ENCODE measurements at places on chromosomes 12 and 14. TPM values are rescaled to one million over a fixed set of nuclear protein-coding genes. Genes with fewer than 3 reads are reported as not detected.

DNA sequence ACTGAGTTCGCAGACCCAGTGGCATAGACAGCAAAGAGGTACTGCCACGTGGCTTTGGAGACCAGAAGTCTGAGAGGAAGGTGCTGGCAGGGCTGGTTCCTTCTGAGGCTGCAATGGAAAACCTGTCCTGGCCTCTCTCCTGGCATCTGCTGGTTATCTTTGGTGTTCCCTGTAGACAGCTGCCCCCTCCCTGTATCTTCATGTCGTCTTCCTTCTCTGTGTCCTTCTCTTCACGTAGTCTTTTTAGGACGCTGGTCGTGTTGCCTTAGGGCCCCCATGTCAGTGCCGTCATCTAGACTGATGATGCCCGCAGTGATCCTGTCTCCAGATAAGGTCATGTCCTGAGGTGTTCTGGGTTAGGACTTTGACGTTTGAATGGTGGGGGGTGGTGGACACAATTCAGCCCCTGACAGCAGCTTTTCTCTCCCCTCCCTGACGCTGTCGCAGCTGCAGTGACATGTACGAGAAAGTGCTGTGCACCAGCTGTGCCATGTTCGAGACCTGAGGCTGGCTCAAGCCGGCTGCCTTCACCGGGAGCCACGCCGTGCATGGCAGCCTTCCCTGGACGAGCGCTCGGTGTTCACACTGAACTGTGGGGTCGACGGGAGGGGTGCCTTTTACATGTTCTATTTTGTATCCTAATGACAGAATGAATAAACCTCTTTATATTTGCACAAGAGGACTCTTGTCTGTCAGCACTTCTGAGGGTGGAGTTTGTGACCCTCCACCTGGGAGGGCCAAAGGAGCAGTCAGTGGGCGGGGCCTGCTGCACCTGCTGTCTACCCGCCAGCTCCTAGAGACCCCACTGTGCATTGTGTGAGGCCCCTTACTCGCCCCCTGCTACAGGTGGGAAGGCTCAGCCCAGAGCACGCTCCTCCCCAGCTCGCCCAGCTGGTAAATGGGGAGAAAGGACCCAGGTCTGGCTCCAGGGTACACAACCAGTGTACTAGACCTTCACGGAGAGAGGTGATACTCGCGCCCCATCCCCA, 6.3 kb downstream of the SIVA1 start:
- peaks cover 61% of the 10 kb centered on the region for H3K4me1 ChIP-seq
- peak overlapping the region; percentile 20 for H3K27ac ChIP-seq
- peaks cover 15% of the 10 kb centered on the region for H3K36me3 ChIP-seq
- H3K4me3 ChIP-seq: no peak overlapping the region
- H3K27me3 ChIP-seq: no peaks in the 10 kb centered on the region

- DNase-seq: no peak
- no peaks in the 10 kb centered on the region for H3K4me1 ChIP-seq
- no peak overlapping the region for H3K27ac ChIP-seq
- peaks cover 5% of the 10 kb centered on the region for H3K27me3 ChIP-seq
- H3K4me3 ChIP-seq: no peak overlapping the region
- H3K36me3 ChIP-seq: no peaks in the 10 kb centered on the region
Measured at GRCh38 chr12:96980991-96981414, 73.9 kb downstream of the NEDD1 start.

DNA sequence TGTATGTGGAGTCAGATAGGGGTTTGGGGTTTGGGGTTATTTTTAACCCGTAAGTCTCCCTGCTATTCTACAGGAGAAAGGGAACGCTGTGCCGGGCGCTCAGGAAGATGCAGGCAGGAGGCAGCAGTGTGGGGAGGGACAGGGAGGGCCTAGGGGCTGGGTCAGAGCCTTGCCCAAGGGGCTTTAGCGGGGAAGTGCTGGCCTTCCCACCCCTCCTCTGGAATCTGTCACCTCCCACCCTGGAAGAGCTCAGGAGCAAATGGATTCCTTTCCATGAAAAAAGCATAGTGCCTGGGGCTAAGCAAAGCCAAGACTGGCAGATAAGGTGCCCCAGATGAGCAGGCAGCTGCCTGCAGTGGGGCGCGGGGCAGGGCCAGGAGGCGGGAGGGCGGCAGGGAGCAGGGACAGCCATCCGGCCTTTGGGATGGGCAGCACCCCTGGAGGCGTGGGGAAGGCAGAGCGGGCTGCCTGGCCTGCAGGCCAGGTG, 7.3 kb upstream of the INF2 start:
- H3K27me3 ChIP-seq: no peaks in the 10 kb centered on the region
- peaks cover 92% of the 10 kb centered on the region for H3K4me1 ChIP-seq
- no peaks in the 10 kb centered on the region for H3K36me3 ChIP-seq
- H3K4me3 ChIP-seq: peak overlapping the region; percentile 61
- no peak overlapping the region for H3K27ac ChIP-seq

- no peak for DNase-seq
- H3K36me3 ChIP-seq: peaks cover under 1% of the 10 kb centered on the region
- H3K4me1 ChIP-seq: peaks cover 5% of the 10 kb centered on the region
- H3K27ac ChIP-seq: no peak overlapping the region
- no peak overlapping the region for H3K4me3 ChIP-seq
Measured at GRCh38 chr12:101789171-101789570, 41.6 kb downstream of the GNPTAB start.

DNA sequence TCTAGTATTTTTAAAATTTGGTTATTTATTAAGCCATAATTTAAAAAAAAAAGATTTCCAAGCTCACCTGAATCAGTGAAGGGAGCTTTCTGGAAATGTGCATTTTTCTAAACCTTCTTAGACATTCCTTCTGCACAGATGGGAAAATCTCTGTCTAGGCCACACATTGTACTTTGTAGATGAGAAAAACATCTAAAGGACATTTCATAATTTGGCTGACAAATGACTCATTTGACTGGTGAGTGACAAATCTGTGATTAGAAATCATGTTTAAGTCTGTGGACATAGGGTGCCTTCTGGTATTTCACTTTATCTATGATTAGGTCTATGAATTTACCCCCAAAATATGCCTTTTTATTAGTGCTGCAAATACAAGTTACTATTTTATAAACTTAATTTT, 1044.9 kb upstream of the FLRT2 start:
- H3K27ac ChIP-seq: no peak overlapping the region
- H3K4me1 ChIP-seq: no peaks in the 10 kb centered on the region

DNA sequence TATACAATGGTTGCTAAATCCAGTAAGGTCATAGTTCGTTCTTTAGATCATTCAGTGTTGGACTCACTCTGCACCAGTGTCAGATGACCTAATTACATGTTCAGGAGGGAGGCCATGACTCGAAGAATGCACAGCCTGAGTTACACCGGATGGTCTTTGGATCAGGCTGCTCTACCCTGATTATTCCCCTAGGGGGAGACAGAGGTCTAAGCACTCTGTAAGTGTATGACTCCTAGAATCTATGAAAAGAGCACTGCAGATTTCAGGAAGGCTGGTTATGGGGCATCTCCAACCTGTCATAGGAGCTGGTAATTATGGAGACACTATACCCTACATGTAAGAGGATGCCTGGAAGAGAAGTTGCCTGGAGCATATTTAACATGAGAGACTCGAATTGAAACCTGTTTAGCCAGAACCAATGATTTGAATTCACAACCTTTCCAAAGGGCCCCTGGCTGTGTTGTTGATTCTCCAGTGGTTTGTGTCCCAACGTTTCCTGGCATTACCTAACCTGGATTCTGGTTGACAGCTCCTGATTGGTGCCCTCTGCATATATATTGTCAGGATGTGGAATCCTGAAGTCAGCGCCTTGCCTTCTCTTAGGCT, at the start of gene MUCL1:
MUCL1 (plus strand) TSS at position 584 of the 606 bp plus-strand sequence. CDS start 67 bp downstream, outside the sequence.
- DNase-seq: peak; percentile 48
- no peak within 1 kb of the TSS for H3K27ac ChIP-seq
- no peaks in the 10 kb centered on the region for H3K27me3 ChIP-seq

GRCh38 chr12:14635776-14636175, 60.6 kb downstream of the GUCY2C start:
- no peaks in the 10 kb centered on the region for H3K27me3 ChIP-seq
- no peaks in the 10 kb centered on the region for H3K4me1 ChIP-seq
- no peaks in the 10 kb centered on the region for H3K36me3 ChIP-seq

DNA sequence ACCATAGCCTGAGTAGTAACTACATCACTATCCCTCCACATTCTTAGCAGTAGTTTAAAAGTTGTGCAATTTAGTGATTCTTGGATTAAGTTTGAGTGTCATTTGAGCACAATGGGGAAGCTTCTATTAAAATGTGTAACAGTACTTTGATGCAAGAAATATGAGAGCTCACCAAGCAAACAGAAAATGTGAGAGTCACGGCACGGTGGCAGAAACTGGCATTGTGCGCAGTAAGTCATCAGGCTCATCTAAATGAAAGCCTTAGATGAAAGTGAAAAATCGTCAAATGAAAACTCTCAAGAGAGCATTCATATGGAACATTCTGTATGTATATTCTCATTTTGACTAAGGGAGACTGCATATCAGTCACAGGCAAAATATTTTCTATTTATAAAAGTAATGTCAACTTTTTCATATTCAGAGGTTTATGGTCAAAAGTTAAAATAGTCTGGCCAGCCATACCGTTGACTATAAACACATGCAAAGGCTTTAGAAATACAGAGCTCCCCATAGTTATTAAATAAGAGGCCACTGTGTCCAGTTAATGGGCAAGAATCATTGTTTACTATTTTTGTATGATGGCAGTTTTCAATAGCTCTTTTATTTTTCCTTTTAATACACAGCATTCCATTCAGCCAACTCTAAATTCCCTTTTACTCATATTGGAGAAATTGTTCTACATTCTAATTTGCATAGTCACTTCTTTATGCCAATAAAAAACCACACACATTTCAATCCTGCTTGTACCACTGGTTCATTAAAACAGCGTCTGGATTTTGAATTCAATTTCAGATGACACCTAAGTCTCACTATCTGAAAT, 167.9 kb downstream of the PRKD1 start:
- no peak overlapping the region for H3K4me3 ChIP-seq
- no peaks in the 10 kb centered on the region for H3K27me3 ChIP-seq
- no peaks in the 10 kb centered on the region for H3K36me3 ChIP-seq
- H3K27ac ChIP-seq: no peak overlapping the region
- no peaks in the 10 kb centered on the region for H3K4me1 ChIP-seq

GRCh38 chr14:65927931-65928356, 515.4 kb downstream of the FUT8 start:
- H3K27ac ChIP-seq: no peak overlapping the region
- no peak for DNase-seq
- H3K4me3 ChIP-seq: no peak overlapping the region
- peaks cover 9% of the 10 kb centered on the region for H3K27me3 ChIP-seq

GRCh38 chr14:78950649-78951048, 780.5 kb downstream of the NRXN3 start:
- H3K27ac ChIP-seq: no peak overlapping the region
- no peak for DNase-seq
- no peaks in the 10 kb centered on the region for H3K36me3 ChIP-seq
- no peaks in the 10 kb centered on the region for H3K4me1 ChIP-seq
- no peaks in the 10 kb centered on the region for H3K27me3 ChIP-seq

DNA sequence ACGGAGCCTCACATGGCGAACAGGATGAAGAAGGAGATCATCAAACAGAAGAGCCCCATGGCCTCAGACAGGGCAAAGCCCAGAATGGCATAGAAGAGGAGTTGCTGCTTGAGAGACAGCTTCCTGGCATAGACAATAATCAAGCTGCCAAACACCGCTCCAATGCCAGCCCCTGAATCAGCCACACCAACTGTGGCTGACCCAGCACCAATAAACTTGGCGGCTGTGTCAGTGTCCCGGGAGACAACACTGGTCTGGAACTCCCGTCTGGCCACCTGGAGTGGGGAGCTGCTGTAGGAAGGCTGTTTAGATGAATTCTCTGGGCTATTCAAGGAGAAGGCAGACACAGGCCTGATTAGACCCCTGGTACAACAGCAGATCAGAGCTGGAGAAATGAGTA, 100.1 kb downstream of the HEATR5A start:
- H3K36me3 ChIP-seq: peaks cover 2% of the 10 kb centered on the region
- H3K4me3 ChIP-seq: no peak overlapping the region
- DNase-seq: no peak

GRCh38 chr12:28059668-28060067, 87.1 kb upstream of the PTHLH start:
- H3K36me3 ChIP-seq: no peaks in the 10 kb centered on the region
- DNase-seq: no peak
- no peak overlapping the region for H3K27ac ChIP-seq
- no peaks in the 10 kb centered on the region for H3K4me1 ChIP-seq

DNA sequence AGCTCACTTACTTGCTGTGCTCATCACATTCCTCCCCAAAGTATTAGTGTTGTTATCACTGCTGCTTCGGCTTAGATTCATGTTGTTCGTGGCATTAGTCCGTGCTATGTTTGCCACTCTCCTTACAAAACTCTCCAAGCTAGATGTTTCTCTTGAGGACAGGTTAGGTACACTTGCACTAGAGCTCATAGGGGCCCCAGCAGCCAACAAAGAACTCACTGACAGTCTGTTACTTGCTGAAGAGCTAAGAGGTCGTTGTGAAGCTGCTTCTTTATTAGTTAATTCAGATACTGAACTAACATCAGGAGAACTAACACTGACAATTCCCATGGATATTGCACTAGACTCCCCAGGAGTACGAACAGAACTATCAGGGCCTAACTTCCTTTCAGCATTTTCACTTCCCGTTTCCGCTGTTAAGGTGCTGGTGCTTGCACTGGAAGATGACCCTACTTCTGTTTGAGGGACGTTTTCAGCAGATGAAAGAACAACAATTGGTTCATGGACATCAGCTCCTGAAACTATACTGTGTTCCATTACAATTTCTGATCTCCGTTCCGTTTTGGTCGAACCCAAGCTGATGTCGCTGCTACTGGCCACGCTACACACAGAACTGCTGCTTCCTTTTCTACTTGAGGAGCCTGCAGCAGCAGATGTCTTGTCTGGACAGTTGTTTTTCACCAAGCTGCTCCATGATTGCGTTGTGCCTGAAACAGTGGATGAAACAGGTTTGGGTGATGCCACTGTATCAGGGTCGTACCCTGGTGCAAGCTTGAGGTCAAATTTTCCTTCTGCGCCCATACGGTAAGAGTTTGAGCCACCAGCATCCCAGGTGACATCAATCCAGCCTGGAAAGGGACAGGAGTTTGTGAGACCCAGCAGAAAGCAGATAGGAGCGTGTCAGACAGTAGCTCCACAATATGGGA, 78.7 kb downstream of the HECTD1 start:
- H3K4me3 ChIP-seq: no peak overlapping the region
- H3K27me3 ChIP-seq: no peaks in the 10 kb centered on the region
- no peak for DNase-seq
- H3K36me3 ChIP-seq: peaks cover 90% of the 10 kb centered on the region

MANSC4 gene
- total RNA-seq: not detected

KRT77 gene
- not detected for total RNA-seq

All from HepG2 (cell line).